ENCODE measurements at places on chromosomes 6 and 20.

DNA sequence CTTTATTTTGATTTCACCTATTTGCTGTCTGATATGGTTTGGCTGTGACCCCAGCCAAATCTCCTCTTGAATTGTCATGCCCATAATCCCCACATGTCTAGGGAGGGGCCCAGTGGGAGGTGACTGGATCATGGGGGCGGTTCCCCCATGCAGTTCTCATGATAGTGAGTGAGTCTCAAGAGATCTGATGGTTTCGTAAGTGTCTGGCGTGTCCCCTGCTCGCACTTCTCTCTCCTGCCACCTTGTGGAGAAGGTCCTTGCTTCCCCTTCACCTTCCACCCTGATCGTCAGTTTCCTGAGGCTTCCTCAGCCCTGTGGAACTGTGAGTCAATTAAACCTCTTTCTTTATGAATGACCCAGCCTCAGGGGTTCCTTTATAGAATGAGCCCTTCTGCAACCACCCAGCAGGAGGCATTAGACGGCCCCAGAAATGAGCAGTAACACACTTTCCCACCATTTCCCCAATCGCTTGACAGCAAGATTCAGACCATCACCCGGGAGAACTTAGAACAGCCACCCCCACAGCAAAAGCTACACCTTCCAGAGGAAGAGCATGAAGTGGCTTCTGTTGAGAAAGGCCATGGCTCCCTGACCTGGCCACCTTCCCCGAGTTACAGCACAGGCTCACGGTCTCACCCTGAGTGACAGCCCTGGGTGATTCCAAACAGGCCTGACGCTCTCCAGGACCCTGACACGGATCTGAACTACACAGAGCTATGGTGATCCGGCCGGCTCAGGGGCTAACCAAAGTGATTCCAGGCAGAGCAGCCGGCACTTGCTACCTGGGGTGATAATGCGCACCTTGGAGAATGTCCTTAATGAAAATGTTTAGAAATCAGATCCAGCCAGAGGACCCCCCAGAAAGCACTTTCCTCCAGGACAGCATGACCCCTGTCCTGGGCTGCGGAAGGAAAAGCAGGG lies 131.2 kb upstream of the CDH4 start:
- peak; percentile 49 for DNase-seq

GRCh38 chr6:112037783-112038216 lies 16.1 kb upstream of the CCN6 start:
- DNase-seq: no peak

DNA sequence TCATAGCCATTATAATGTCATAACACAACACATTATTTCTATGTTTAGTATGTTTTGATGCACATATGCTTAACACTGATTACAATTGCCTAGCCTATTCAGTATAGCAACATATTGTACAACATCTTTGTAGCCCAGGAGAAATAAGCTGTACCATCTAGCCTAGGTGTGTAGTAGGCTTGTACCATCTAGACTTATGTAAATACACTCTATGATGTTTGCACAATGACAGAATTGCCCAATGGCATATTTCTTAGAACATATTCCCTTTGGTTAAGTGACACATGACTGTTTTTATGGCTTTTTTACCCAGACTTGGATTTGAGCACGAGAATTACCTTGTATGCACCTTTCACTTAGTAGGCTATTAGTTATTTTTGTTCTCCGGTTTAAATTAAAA lies 64.5 kb upstream of the HIVEP1 start:
- no peak for DNase-seq

DNA sequence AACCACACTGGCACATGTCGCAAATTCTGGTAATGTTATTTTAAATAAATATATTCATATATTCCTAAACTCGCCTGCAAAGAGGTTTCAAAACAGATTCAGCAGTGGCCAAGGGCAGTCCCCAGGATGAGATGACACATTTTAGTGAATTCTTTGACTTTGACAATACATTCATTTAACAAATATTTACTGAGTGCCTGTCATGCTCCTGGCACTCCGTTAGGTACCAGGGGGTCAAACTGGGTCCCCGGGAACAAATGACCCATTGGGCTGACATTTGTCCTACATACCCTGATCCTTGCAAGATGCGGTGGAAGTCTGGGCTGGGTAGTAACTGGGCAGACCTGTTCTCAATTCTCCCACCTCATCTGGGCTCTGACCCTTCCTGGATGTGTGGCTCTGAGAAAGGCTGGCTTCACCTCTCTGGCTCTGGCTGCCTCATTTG lies 74.9 kb downstream of the FYN start:
- no peak for DNase-seq

Measured in Kasumi-1 (cell line).